ENCODE measurements at places on chromosomes 4 and X. TPM values are rescaled to one million over a fixed set of nuclear protein-coding genes. Genes with fewer than 3 reads are reported as not detected.

Gene GPR82
- total RNA-seq = 0.08 TPM

Gene TCEAL6
- total RNA-seq = not detected

DNA sequence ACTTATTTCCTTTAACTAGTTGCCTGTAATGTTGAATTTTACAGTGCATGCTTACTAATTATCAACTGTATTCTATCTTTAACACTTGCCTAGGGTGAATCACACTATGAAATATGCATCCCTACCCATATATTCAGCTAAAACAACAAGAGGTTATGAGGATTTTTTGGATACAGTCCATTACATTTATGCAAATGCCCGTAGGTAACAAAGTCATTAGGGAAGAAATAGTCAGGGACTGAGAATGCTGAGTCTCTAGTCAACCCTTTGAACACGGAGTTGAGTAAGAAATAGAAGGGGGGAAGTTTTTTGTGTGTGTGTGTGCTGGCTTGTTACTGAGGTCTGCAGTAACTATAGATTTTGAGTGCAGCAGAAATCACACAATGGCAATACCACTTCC, 26.1 kb upstream of the CBLL2 start:
- no peak for DNase-seq

DNA sequence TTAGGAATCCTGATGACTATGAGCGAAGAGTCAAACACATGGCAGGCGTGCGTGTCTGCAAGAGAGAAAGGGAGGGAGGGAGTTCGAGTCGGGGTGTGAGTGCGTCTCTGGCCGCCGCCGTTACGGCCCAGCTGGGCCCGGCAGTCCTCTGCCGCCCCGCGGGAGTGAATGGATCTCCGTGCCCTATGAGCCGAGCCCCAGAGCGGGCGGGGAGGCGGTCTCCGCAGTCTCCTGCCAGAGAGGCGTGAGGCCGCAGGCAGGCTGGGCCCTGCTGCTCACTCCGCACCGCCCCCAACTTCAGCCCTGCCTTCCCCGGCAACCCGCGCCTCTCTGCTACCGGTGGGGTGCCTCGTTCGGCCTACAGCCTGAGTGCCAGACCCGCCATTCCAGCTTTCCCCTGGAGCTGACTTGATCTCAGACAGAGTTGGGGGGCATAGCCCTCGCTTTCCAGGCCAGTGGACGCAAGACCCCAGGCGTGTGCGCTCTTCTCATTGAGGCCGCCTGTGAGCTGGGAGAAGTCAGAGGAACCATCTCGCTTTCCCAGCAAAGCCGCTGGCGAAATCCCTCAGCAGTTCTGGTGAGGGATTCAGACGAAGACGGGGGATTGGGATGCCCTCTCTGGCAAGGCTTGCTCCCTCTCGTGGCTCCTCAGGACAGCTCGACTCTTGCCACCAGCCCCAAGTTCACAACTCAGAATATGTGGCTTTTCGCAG, 1.4 kb downstream of the SLC16A2 start:
- peak; percentile 71 for DNase-seq

DNA sequence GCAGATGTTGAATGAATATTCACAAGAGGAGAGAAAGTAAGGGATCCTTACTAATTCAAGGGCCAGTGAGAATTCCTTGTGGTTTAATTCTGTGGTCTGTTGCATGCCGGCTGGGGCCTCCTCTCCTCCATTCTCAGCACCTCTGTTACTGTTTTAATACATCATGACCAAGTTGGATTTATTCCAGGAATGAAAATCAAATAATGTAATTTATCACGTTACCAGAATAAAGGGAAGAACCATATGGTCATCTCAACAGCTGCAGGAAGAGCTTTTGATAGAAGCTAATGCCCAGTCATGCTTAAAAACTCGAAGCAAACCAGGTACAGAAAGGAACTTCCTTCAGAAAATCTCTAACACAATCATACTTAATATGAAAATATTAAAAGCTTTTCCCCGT, 54.1 kb downstream of the GRK4 start:
- DNase-seq = no peak

GRCh38 chrX:37474478-37474877, 97.0 kb upstream of the LANCL3 start:
- no peak for DNase-seq

DNA sequence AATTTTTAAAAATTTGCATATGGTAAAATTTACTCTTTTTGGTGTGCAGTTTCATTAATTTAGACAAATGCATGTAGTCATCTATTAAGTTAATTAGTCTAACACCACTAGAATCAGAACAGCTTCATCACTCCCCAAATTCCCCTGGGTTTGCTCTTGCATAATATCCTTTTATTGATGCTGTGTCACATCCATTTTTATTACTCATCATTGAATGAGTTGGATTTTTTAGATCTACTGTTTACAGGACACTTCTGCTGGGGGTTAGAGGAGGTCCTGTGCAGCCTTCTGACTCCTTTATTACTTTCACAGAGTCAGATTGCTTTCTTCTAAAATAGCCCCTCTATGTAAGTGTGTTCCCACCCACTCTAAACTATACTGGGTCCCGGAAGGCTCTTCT, 65.9 kb downstream of the MTHFD2L start:
- DNase-seq = no peak

- no peak for DNase-seq
Measured at GRCh38 chr4:149841686-149842085, 26.0 kb upstream of the IQCM start.

DNA sequence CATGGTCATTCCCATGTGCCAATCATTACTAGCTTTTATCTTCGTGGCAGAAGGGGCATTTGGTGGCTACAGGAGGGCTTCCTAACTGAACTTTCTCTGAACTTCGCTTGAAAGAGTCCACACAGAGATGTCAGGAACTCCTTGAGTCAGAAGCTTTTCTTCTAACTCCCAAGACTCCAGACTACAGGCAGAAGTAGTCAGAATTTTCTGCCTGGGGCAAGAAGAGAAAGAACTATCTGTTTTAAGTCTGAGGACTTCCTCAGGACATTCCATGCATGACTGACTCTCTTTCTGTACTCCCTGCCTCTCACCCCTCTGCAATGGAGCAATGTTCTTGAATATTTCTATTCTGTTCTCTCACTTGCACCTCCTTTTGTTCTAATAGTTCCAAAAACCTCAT, 170.5 kb upstream of the TBC1D9 start:
- no peak for DNase-seq

DNA sequence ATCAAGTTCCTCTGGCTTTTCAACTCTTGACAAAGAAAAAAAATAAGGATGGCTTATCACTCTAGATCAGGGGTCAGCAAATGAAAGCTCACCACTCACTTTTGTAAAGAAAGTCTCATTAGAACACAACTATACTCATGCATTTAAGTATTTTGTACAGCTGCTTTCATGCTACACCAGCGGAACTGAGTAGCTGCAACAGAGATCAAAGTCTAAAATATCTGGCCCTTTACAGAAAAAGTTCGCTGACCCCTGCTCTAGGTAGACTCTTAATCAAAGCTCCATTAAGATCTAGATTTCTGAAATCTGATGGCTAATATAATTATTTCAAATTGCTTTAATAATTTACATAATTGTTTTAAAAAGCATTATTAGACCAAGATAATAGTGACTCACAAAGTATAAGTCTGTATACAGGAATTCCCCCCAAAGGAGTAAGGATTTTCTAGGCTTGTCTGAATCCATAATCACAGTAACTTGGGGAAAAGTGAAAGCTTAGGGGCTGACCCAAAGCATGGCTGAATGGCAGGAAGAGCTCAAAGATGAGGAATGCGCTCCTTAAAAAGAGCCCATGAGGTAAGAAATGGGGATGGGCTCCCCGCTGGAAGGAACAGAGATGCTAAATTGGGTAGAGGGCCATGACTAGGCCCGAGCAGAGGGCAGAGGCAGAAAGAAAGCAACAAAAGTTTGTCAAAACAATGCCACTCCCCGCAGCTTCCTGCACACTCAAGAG, 140.3 kb downstream of the SH3KBP1 start:
- DNase-seq = no peak

- no peak for DNase-seq
Measured at GRCh38 chr4:169136796-169137557, 126.9 kb upstream of the CBR4 start.

DNA sequence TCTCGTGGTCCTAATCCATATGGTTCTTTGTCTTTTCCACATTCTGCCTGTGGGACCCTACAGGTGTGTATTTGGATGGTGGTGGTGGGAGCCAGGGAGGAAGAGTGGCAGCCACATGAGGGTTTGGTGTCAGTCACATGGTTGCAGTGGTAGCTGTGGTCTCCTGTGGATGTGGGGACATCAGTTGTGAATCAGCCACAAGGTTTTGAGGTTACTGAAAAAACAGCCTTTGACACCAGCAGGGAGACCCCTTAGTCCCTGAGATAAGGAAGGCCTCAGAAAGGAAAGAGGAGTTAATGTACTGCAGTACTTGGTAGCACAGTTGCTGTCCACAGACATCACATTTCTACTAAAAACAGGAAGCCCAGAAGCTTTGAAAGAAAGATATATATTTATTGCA, 15.8 kb upstream of the GAGE10 start:
- no peak for DNase-seq

DNA sequence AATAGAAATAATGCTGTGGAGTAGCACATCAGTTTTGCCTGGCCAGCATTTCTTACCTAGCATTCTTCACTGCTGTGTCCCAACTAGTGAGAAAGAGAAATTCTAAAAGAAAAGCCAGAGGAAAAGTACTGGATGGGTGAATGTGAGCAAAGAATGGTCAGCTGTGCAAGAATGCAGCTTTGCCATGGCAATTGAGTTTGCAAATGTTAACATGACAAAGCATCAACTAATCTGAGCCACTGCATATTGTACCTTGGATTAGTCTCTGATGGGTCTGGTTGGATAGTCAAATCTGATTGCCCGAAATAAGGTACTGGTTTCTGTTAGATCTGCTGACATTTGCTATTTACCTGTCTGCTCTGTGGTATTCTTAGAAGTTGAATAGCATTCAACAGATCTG, 38.7 kb downstream of the ADD1 start:
- DNase-seq = no peak
